LHCN-M2 (cell line): ENCODE measurements at places on chromosomes 11 and 22. TPM values are rescaled to one million over a fixed set of nuclear protein-coding genes. Genes with fewer than 3 reads are reported as not detected.

LRRN4CL gene
- total RNA-seq = 41.4 and 68.1 TPM in 2 replicates

- DNase-seq = no peak
Observed at GRCh38 chr11:79330651-79331050, 110.2 kb downstream of the TENM4 start.

- no peak for DNase-seq
Observed at GRCh38 chr22:48838846-48839730, 988.6 kb downstream of the BRD1 start.

DNA sequence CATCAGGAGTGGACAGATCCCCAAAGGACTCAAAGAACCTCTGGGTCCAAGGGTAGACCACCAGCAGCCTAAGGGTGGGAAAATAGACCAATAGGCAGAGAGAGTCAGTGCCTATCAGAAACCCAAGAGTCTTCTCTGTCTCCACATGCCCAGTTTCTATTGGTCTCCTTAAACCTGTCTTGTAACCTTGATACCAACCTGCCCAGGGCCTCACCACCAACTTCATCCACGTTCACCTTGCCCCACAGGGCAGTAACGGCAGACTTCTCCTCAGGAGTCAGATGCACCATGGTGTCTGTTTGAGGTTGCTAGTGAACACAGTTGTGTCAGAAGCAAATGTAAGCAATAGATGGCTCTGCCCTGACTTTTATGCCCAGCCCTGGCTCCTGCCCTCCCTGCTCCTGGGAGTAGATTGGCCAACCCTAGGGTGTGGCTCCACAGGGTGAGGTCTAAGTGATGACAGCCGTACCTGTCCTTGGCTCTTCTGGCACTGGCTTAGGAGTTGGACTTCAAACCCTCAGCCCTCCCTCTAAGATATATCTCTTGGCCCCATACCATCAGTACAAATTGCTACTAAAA lies at the start of gene HBB:
Gene HBB, minus strand, starts transcription at position 340 of the 579 bp plus-strand sequence. Its CDS starts 50 bp downstream, at position 290.
- no peak for DNase-seq

GRCh38 chr11:12793506-12793905 lies 119.3 kb downstream of the TEAD1 start:
- no peak for DNase-seq

DNA sequence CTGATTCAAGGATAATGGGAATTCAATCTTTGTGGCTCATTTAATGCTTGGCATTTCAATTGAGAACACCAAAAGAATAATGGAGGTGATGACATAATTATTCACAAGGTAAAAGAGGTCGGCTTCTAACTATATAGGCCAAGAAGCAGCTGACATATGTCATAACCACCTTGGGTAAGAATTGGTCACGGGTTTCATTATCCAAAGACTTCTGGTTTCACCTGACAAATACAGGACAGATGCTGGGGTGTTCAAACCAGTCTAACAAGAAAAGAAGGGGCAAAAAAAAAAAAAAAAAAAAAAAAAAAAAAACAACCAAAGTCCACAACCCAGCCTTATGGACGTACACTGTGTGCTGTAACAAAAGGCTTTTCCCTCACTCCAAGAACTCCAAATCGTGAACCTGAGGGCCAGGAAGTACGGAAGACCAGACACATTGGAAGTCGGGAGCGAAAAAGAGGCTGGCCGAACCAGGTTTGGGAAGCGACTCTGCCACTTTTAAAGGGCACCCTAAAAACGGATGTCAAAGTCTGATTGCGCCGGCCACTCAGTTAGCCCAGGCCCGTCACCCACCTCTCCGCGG lies 385 bp downstream of the HARBI1 start:
- DNase-seq = peak; percentile 17

DNA sequence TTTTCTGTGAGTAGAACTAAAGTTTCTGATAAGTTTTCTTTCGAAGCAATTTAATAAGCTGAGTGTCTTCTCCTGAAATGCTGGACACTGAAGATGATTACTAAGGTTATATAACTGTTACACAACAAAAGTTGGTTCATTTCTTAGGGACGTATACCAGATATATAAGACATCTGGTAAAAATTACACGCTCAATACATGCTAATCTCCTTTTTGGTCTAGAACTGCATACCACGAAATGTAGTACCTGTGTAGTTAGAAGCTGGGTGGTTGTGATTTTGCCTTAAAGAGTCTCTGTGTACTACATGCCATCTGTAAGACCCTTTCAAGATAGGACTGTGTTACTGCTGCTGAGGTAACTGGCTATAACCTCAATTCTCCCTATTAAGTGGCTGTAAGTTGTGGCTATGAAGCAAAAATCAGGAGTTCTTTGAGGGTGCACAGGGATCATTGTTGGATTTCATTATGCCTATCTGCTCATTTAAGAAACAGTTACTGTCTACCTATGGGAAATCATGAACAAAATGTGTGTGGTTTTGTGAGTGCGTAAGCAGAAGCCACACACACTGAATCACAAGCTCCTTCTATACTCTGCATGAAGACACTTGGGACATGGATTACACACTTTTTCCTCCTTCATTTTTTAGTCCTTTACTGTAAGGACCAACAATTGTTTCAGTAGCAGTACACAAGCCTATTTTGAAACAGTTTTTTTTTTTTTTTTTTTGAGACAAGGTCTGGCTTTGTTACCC lies 195.9 kb downstream of the SWAP70 start:
- peak; percentile 44 for DNase-seq
